ENCODE measurements at places on chromosomes 6 and 20. TPM values are rescaled to one million over a fixed set of nuclear protein-coding genes. Genes with fewer than 3 reads are reported as not detected.

Gene HLA-DMB
- 0.07 TPM for polyA plus RNA-seq

Gene GRM1
- polyA plus RNA-seq, result 0.01 TPM

Gene CDKN1A
- polyA plus RNA-seq, result 830 TPM

Gene GRIK2
- polyA plus RNA-seq, result 12.8 TPM

Gene CCDC170
- 1.9 TPM for polyA plus RNA-seq

Gene EPHA7
- polyA plus RNA-seq, result not detected

Gene ZBTB22
- 11.8 TPM for polyA plus RNA-seq

Gene HSPA1A
- 50.4 TPM for polyA plus RNA-seq

Gene WFDC9
- not detected for polyA plus RNA-seq

Gene NOX3
- not detected for polyA plus RNA-seq

Gene SLPI
- not detected for polyA plus RNA-seq

Gene PTGIS
- polyA plus RNA-seq, result 8.1 TPM

Gene FERMT1
- polyA plus RNA-seq, result 2.8 TPM

Gene BMP2
- polyA plus RNA-seq, result 1.6 TPM

Gene GRM4
- polyA plus RNA-seq, result not detected

Gene HLA-DQB2
- polyA plus RNA-seq, result not detected

Gene HLA-DRA
- polyA plus RNA-seq, result not detected

Gene MCCD1
- not detected for polyA plus RNA-seq

Gene LGSN
- polyA plus RNA-seq, result not detected

Gene PI16
- polyA plus RNA-seq, result 0.05 TPM
